ENCODE measurements at places on chromosomes 4 and X. TPM values are rescaled to one million over a fixed set of nuclear protein-coding genes. Genes with fewer than 3 reads are reported as not detected.

DNA sequence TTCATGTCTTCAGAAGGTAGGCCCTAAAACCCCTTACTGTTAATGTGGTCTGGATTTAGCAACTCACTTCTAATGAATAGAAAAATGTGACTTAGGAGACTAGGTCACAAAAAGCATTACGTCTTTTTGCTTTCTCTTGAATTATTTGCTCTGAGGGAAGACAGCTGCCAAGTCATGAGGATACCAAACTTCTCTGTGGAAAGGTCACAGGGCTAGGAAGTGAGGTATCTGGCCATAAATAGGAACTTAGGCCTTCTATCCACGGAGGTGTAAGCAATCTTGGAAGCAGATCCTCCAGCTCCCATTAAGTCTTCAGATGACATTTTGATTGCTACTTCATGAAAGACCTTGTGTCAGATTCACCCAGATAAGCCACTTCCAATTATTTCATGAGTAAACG lies 120.6 kb downstream of the JADE1 start:
- H3K27me3 ChIP-seq, result no peaks in the 10 kb centered on the region
- H3K4me3 ChIP-seq, result no peak overlapping the region
- no peak overlapping the region for H3K27ac ChIP-seq
- no peak for DNase-seq

GRCh38 chrX:118901991-118902390 lies 72.4 kb upstream of the LONRF3 start:
- no peak overlapping the region for H3K27ac ChIP-seq

DNA sequence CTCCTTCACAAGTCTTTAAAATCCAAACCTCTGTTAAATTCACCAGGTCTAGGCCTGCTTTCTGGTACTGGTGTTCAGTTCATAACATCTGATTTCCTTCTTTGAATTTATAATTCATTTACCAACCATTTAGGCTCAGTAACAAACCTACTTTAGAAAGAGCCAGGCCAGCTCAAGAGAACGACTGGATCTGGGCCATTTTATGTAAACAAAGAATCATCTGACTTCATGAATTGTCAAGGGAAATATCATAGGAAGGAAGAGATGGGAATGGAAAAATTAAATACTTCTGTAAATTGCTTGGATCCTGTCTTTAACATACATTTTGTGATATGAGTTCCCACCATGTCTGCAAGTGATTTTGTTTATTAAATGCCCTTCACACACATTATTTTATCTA lies 36.5 kb downstream of the DCHS2 start:
- no peak overlapping the region for H3K4me3 ChIP-seq
- H3K27ac ChIP-seq, result no peak overlapping the region
- H3K27me3 ChIP-seq, result peaks cover 9% of the 10 kb centered on the region
- no peaks in the 10 kb centered on the region for H3K36me3 ChIP-seq
- no peaks in the 10 kb centered on the region for H3K4me1 ChIP-seq
- DNase-seq, result no peak

TRIM60 gene
- total RNA-seq, result not detected

GRCh38 chr4:155972098-155972497 lies 18.4 kb upstream of the CTSO start:
- DNase-seq, result no peak
- H3K4me3 ChIP-seq, result no peak overlapping the region
- no peaks in the 10 kb centered on the region for H3K36me3 ChIP-seq
- no peaks in the 10 kb centered on the region for H3K4me1 ChIP-seq
- peaks cover 4% of the 10 kb centered on the region for H3K27me3 ChIP-seq
- H3K27ac ChIP-seq, result no peak overlapping the region

DNA sequence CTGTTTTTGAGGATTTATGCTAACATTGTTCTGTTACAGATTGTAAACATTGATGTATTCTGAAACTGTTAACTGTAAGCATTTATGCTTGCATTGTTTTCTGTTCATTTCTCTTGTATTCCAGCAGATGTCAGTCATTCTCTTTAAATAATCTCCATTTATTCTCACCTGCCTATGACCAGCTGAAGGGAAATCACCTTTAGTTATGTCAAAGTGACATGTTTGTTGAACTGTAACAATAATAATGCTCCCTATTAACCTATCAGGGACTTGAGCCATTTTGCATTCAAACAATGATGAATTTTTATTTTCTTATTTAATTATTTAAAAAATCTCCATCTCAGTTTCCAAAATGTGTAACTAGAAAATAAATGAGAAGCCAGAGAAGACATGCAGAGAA lies 58.0 kb downstream of the SPCS3 start:
- no peaks in the 10 kb centered on the region for H3K36me3 ChIP-seq
- H3K4me3 ChIP-seq, result no peak overlapping the region
- no peak overlapping the region for H3K27ac ChIP-seq

SERTM2 gene
- total RNA-seq, result not detected

DNA sequence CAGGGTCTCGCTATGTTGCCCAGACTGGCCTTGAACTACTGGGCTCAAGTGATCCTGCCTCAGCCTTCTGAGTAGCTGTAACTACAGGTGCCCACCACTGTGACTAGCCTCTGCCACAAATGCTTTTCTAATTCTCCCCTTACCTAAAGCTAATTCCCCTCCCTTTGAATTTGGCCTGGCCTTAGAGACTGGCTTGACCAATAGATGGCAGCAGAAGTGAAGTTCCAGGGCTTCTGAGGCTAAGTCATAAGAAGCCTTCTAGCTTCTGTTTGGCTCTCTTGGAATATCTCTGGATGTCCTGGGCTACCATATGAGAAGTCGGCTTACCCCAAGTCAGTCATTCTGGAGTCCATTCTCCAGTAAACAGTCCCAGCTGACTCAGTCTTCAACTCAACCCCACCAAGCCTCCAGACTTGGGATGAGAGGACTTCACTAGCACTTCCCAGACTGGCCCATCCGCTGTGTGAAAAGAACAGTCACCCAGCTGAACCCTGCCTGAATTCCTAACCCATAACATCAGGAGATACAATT lies 61.0 kb downstream of the HPRT1 start:
- H3K4me1 ChIP-seq, result peaks cover 4% of the 10 kb centered on the region
- DNase-seq, result no peak
- no peaks in the 10 kb centered on the region for H3K27me3 ChIP-seq
- H3K27ac ChIP-seq, result no peak overlapping the region
- no peaks in the 10 kb centered on the region for H3K36me3 ChIP-seq

GRCh38 chr4:25908491-25908901 lies 5.5 kb upstream of the SMIM20 start:
- H3K4me1 ChIP-seq, result peaks cover 6% of the 10 kb centered on the region
- no peak overlapping the region for H3K4me3 ChIP-seq
- DNase-seq, result no peak
- no peaks in the 10 kb centered on the region for H3K36me3 ChIP-seq

LEF1 gene
- total RNA-seq, result 309 TPM

- no peak overlapping the region for H3K4me3 ChIP-seq
- no peaks in the 10 kb centered on the region for H3K4me1 ChIP-seq
- no peaks in the 10 kb centered on the region for H3K36me3 ChIP-seq
- no peak overlapping the region for H3K27ac ChIP-seq
Observed at GRCh38 chr4:167873496-167873895, 218.8 kb upstream of the ANXA10 start.

- no peak for DNase-seq
- no peaks in the 10 kb centered on the region for H3K4me1 ChIP-seq
- no peaks in the 10 kb centered on the region for H3K36me3 ChIP-seq
- H3K4me3 ChIP-seq, result no peak overlapping the region
- H3K27me3 ChIP-seq, result no peaks in the 10 kb centered on the region
Observed at GRCh38 chr4:5416637-5417036, 291.7 kb downstream of the EVC2 start.

GRCh38 chrX:153190381-153190780 lies 11.3 kb downstream of the MAGEA1 start:
- no peak for DNase-seq
- H3K36me3 ChIP-seq, result no peaks in the 10 kb centered on the region
- no peaks in the 10 kb centered on the region for H3K4me1 ChIP-seq
- H3K27ac ChIP-seq, result no peak overlapping the region
- H3K27me3 ChIP-seq, result peaks cover 12% of the 10 kb centered on the region
- H3K4me3 ChIP-seq, result no peak overlapping the region

TCEAL9 gene
- total RNA-seq, result 1.8 TPM

FGG gene
- total RNA-seq, result not detected

IL1RAPL2 gene
- not detected for total RNA-seq
